ENCODE measurements at places on chromosomes 13 and 19.
A peak's percentile ranks its signal among the peaks of the same experiment; 100 is the strongest.

DNA sequence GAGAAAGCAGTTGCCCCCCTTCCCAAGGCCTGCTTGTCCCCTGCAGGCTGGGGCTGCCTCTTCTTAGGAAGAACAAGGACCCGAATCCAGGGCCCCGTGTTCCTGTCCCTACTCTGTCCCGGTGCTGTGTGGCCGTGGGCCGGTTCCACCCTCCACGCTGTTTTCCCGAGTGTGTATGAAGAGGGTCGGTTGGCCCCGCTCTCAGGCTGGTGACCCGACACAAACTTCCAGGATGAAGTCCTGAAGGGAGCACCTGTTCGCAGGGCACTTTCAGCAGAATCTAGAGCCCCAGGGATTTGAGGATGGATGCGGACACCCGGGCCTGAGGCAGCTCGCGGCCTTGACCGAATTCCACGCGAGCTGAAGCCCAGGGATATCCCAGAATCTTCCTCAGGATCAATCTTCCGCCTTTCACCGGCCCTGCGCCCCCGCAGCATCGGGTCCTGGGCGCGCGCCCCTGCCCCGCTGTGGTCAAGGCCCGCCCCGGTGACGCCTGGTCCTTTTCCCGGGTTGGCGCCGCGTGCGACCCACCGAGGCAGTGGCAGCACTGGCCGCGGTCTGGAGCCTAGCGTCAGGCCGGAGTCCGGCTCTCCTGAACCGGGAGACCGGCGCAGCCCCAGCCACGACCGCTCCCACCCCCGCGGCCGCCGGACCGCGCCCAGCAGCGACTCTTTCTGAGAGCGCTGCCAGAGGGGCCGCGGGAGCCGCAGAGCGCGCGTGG is 528 bp upstream of the CHST8 start:
- DNase-seq: no peak

GRCh38 chr13:98190889-98191444 is 13.9 kb upstream of the RNF113B start:
- DNase-seq: no peak

DNA sequence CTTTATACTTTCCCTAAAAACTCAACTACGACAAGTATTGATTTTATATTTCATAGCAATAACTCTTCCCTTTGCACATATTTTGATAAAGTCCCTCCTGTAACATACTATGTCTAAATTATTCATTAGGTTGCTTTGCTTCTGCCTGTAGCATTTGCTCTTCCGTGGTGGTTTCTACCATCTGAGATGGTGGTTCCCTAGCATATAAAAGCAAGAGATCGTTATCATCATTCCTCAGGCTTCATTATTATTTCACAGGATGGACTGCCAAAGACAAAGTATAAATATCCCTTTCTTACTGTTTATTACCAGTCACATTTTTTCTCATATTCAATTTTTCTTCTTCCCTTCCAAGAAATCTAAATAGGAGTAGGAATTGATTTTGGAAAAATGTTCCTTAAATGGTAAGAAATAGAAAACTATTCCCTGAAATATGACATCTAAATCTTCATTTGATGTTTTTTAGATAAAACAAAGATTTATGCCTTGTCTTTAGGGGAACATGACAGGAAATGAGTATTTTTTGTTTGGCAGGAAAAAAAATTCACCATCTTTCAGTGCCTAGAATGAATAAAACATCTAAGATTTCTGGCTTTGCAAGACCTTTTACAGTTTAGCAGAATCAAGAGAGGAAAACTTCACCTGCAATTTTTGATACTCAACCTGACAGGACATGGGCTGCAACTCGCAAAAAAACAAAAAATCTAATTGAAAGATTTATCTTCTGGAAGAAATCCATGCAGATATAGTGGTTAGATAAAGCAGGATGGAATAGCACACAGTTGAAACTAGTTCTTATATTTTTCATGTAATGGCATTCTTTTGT is 340.0 kb downstream of the SPRY2 start:
- no peak for DNase-seq

DNA sequence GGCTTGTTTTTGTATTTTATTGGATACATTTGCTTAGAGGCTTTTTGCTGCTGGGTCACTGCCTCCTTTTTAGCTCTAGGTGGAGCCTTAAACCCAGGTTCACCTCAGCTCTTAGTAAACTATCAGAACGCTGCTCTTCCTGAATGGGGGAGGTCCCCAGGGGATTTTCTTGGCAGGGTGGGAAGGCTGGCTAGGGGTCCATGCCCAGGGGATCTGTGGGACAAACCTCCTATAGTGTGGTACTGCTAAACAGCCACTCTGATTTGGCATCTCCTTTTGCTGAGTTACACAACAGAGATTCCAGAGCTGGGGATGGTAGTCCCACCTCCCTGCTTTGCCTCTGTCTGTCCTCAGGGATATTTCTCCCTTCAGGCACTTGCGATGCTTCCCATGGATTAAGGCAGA is 204.9 kb downstream of the ZIC5 start:
- no peak for DNase-seq

DNA sequence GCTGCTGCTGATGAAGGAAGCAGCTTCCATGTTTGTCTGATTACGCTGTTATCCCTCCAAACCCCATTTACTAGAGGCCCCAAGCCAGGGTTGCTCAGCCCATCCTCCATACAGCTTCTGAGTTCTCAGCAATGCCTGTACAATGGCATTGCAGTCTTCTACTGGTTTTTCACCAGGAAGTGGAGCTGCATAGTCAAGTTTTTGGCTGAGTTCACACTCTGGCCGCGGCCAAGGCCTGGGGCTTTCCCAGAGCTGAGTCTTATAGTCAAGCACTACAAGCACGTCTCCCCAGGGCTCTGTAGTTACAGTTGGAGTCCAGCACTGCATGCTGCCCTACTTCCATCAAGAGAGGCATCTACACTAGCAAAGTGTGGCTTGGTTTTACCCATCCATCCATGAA is 182.5 kb downstream of the POU4F1 start:
- DNase-seq: no peak

DNA sequence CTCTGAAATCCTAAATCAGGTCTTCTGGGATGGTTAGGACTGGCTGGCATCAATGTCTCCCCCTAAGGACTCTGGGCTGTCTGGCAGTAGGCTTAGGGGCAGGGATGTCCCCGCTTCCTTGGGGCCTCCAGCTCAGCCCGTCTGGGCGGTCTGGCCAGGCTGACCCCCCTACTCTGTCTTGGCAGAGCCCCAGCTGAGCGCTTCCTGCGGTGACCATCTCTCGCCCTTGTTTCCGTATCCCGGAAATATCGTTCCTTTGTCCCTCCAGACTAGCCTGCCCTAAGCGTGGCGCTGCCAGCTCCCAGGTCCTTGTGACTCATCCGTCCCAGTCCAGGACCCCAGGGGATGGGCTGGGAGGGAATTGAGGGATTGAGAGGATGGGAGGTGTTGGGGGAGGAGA is 11.3 kb downstream of the GTPBP3 start:
- DNase-seq: no peak

GRCh38 chr13:110916301-110917142 is 1.7 kb upstream of the ANKRD10 start:
- DNase-seq: no peak

DNA sequence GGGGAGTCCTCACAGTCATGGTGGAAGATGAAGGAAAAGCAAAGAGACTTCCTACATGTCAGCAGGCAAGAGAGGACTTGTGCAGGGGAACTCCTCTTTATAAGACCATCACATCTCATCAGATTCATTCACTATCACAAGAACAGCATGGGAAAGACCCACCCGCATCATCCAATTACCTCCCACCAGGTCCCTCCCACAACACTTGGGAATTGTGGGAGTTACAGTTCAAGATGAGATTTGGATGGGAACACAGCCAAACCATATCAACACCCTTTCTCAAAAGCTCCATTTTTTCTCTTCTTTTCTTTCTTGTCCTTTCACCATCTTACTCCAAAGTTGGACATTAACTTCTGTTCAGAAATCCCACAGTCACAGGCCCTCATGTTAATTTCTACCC is 4.7 kb upstream of the LRP3 start:
- DNase-seq: no peak

DNA sequence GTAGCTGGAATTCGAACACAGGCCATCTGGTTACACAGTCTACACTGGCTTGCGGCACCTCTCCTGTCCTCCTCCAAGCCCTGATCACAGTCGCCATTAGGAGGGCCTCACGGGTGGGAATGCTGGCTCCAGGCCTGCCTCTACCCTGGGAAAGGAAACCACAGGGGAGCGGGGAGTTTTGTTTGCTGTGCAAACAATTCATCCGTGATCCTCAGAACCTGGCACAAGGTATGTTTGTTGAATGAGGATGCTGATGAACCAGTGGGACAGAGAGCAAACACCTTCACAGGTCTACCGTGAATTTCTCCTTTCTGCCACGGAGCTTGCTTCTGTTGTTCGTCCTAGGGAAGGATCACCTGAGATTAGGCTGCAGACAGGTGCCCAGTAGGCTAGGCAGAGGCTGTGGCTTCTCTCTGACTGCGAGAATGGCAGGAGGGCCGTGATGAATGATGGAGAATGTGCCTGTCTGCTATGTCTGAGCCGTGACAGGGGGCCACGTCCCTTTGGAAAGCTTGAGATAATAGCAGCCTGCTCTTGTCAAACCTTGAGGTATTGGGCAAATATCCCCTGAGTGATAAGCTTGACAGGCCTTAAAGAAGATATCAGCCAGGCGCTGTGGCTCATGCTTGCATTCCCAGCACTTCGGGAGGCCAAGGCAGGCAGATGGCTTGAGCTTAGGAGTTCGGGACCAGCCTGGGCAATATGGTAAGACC is 36.7 kb downstream of the PIN1 start:
- DNase-seq: no peak

DNA sequence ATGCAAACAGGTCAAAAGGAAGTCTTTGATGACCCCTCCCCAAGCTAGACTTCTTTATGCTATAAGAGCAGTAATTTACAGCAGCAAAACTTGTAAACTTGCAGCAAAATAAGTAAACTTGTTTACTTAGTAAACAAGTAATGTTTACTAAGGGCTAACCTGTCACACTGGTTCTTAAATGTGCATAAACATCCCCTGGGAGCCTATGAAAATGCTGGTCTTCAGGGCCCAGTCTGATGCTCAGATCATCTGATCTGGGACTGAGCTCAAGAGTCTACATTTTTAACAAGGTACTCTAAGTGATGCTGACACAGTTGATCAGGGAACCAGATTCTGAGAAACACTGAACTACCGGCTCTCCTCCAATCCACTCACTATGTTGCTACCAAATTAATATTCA is 53.4 kb downstream of the MTMR6 start:
- DNase-seq: no peak

GRCh38 chr13:28658539-28658795 is 463 bp upstream of the POMP start:
- no peak for DNase-seq

DNA sequence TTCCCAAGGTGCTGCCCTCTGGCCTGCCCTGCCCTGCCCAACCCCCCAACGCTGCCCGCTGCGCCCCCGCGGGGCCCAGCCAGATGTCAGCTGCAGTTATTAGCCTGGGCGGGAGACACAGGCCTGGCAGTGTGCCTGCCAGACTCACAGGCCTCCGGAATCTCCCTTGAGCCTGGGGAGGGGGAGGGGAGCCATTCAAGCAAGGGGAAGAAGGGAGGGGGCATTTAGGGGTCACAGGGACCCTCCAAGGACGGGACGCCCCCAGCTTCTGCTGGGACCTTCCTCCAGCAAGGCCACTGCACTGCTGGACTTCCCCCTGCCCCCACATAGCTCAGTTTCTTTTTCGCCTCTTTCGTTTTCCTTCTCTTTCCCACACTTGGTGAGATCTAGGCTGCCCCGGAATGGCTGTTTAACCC is 2.6 kb upstream of the JUNB start:
- no peak for DNase-seq

GRCh38 chr19:46659151-46660007 is 1.6 kb downstream of the DACT3 start:
- DNase-seq: no peak

- DNase-seq: peak; percentile 56
Observed at GRCh38 chr19:1855040-1855827, 7.0 kb upstream of the REXO1 start.

GRCh38 chr19:43618921-43619261 is 538 bp downstream of the ZNF428 start:
- no peak for DNase-seq

DNA sequence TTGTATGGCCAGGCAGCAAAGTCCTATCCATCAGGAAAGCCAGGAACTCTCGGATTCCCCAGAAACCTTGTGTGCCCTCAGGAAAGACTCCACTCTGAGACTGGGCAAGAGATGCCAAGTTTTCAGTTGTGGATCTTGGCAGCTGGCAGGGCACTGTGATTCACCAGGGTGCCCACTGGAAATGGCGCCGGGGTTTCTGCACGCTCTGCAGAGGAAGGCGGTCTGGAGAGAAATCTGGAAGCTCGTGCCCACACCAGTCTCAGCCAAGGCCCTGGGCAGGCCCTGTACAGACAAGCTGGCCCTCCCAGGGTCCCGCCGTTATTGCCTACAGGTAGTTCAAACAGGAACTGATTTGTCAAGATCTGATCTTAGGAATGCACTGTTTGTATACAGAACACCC is 4.9 kb downstream of the NAPA start:
- DNase-seq: no peak

GRCh38 chr19:798415-799075 is 1.3 kb downstream of the PTBP1 start:
- no peak for DNase-seq

Data from stimulated activated CD4-positive, alpha-beta T cell treated with anti-CD3 and anti-CD28 coated beads, Interleukin-2, amount 100 ng/mL, for 4 hours (primary cell).